ENCODE measurements at places on chromosomes 13 and 19.

DNA sequence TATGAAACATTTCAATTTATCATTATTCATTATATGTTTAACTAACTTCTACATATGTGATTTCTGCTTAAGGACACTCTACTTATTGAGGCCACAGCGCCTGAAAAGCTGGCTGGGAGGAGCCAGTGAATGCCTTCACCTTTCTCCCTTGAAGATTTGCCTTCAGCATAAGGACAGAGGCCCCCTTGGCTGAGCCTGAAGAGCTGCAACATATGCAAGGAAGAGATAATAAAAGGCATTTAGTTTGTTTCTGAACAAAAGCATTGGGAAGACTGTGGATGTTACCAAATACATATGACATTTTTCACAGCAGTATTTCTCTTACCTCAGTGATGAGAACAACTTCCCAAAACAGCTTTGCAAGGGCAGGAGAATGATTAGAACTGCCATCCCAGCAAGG, 92.1 kb downstream of the ABCC4 start:
- no peak for DNase-seq

- DNase-seq, result no peak
Observed at GRCh38 chr13:73872397-73872796, 261.8 kb downstream of the KLF12 start.

DNA sequence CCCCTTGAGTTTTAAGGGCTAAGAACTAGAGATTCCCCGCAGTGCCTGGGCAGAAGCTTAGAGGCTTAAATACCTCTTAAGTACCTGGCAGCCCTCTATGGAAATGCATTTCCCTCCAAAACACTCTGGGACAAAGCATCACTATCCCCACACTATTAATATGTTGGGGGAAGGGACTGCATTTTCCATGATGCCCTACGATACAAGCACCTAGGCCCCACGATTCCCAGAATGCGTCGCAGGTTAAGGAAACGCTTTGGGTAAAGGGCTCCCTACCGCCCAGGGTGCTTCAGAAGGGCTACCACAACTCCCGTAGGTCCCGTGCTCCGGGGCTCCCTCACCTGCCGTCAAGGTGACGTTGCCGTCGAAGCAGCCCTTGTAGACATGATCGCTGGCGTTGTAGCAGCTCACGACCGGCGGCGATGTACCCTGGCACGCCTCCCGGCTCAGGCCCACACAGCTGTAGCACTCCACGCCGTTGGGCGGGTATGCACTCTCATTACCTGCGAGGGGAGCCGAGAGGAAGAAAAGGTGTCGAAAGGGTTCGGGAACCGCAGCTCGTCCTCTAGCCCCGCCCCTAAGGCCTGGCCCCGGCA, 2.5 kb downstream of the LYPD3 start:
- no peak for DNase-seq

- DNase-seq, result no peak
Observed at GRCh38 chr19:21134934-21135366, 6.9 kb upstream of the ZNF431 start.

GRCh38 chr19:45693106-45693788, 781 bp downstream of the QPCTL start:
- peak; percentile 68 for DNase-seq

DNA sequence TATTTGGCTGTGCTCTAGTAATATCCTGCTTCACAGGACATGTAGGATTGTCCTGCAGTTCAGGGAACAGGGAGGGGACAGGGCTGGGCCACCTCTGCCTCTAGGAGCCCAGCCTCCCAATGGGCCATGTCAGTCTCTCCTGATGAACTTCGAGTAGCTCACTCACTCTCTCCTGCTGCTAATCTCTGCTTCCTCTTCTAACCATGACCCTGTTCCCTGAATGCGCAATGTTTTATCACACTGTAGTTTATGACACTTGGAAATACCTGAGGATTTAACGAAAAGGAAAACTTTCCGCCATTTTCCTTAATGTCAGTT, 9.2 kb downstream of the PARP4 start:
- DNase-seq, result no peak

DNA sequence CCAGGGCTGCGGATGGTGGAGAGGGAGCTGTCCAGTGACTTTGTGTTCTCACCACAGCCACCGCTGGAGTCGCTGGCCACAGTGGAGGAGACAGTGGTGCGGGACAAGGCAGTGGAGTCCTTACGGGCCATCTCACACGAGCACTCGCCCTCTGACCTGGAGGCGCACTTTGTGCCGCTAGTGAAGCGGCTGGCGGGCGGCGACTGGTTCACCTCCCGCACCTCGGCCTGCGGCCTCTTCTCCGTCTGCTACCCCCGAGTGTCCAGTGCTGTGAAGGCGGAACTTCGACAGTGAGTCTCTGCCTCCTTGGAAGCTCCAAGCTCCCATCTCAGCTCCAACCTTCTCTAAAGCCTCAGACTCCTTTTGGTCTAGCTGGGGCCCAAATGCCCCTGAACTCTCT, 21.4 kb downstream of the PPP2R1A start:
- DNase-seq, result no peak

- DNase-seq, result peak; percentile 37
Observed at GRCh38 chr19:19053508-19054314, 10.1 kb upstream of the SLC25A42 start.

Data from stimulated activated CD8-positive, alpha-beta memory T cell treated with anti-CD3 and anti-CD28 coated beads, Interleukin-4, amount 100 ng/mL, for 24 hours (primary cell).